ENCODE measurements at places on chromosomes 16 and 17.

- H3K36me3 ChIP-seq = no peaks in the 10 kb centered on the region
- H3K27ac ChIP-seq = no peak overlapping the region
- H3K4me3 ChIP-seq = no peak overlapping the region
- DNase-seq = no peak
These were observed 112.6 kb downstream of the OR1D5 start for GRCh38 chr17:2950846-2951245.

DNA sequence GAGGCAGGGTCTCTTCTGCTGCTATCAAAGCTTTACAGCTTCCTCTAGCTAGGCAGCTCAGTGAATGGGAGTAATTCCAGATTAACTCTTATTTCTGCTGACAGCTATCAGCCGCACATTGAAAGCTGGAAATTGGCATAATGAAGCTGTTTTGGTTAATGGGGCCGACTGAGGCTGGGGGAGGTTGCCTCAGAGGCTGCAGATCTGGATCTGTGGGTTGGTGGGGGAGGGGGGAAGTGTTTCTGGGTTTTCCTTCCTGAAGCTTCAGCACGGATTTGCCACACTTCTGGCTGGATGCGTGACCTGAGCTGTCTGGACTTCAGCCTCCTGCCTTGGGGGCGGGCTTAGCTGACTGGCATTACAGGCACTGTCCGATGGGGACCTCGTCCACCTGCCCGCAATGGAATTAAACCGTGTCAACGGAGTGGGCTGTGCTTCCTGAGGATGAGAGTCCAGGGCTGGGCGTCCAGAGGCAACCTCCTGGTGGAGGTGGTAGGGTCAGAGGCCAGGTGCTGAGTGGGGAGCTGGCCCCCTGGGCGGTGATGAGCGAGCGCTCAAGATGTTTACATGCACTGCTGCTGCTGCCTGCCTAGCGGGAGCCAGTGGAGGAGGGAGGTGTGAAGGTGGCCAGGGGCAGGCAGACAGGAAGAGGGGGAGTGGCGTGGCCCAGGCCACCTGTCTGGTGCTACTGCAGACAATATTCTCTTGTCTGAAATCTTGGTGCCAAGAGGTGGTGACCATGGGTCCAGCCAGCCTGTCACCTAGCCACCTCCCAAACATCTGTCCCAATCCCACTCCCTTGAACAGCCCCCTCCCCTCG lies 6.7 kb upstream of the ABCC3 start:
- H3K4me1 ChIP-seq = peaks cover 35% of the 10 kb centered on the region
- H3K4me3 ChIP-seq = peak overlapping the region; percentile 10
- peaks cover 24% of the 10 kb centered on the region for H3K27me3 ChIP-seq
- no peaks in the 10 kb centered on the region for H3K36me3 ChIP-seq
- DNase-seq = no peak

DNA sequence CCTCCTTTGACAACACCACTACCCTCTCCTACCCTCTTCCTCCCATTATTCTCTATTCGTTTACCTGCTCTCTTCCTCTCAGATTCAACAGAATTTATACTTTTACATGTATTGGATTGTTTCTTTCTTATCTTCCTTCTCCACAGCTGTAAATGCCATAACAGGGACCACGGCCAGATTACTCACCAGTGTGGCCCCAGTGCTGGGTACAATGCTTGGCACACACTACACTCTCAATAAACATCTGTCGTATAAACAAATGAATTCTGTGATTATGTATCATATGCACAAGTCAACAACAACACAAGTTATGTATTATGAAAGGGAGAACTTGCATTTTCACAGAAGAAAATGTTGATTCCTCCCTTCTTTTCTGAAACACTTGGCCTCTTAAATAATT lies 20.0 kb downstream of the AARSD1 start:
- peaks cover 2% of the 10 kb centered on the region for H3K27me3 ChIP-seq
- DNase-seq = no peak

GRCh38 chr17:62652251-62653001 lies 25.0 kb downstream of the MRC2 start:
- H3K4me1 ChIP-seq = peaks cover 33% of the 10 kb centered on the region
- no peaks in the 10 kb centered on the region for H3K27me3 ChIP-seq
- H3K36me3 ChIP-seq = no peaks in the 10 kb centered on the region

GRCh38 chr16:66840883-66841282 lies 3.3 kb upstream of the CA7 start:
- H3K36me3 ChIP-seq = no peaks in the 10 kb centered on the region
- no peak overlapping the region for H3K4me3 ChIP-seq
- no peak for DNase-seq
- peaks cover 80% of the 10 kb centered on the region for H3K27me3 ChIP-seq
- no peak overlapping the region for H3K27ac ChIP-seq
- H3K4me1 ChIP-seq = peaks cover 2% of the 10 kb centered on the region

- no peak for DNase-seq
- no peak overlapping the region for H3K4me3 ChIP-seq
- H3K27ac ChIP-seq = peak overlapping the region; percentile 72
- peaks cover 3% of the 10 kb centered on the region for H3K27me3 ChIP-seq
- H3K4me1 ChIP-seq = peaks cover 43% of the 10 kb centered on the region
These were observed 13.2 kb downstream of the NGFR start for GRCh38 chr17:49508061-49508865.

DNA sequence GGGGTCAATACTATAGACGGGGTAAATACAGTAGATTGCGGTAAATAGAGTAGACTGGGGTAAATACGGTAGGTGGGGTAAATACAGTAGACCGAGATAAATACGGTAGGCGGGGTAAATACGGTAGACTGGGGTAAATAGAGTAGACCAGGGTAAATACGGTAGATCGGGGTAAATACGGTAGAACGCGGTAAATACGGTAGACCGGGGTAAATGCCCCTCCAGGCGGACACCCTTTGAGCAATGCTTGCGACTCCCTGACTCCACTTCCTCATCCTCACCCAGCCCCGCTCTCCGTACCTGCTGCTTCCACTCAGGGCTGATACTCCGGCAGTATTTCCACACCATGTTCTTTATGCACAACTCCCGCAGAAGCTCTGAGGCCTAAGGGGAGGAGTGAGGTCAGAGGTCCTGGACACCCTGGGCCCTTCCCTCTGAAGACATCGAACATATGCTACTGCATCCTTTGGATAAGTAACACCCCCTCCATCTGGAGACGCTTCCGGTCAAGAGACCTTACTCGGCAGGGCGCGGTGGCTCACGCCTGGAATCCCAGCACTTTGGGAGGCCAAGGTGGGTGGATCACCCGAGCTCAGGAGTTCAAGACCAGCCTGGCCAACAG lies 13.3 kb upstream of the CRK start:
- H3K27me3 ChIP-seq = no peaks in the 10 kb centered on the region
- H3K4me1 ChIP-seq = no peaks in the 10 kb centered on the region

GRCh38 chr17:68314916-68315535 lies 23.7 kb downstream of the ARSG start:
- no peak overlapping the region for H3K27ac ChIP-seq
- H3K4me1 ChIP-seq = no peaks in the 10 kb centered on the region
- H3K36me3 ChIP-seq = no peaks in the 10 kb centered on the region

- H3K4me1 ChIP-seq = no peaks in the 10 kb centered on the region
- no peak overlapping the region for H3K27ac ChIP-seq
- H3K4me3 ChIP-seq = no peak overlapping the region
- DNase-seq = no peak
- H3K27me3 ChIP-seq = no peaks in the 10 kb centered on the region
These were observed 271.9 kb upstream of the PMFBP1 start for GRCh38 chr16:72443809-72444208.

DNA sequence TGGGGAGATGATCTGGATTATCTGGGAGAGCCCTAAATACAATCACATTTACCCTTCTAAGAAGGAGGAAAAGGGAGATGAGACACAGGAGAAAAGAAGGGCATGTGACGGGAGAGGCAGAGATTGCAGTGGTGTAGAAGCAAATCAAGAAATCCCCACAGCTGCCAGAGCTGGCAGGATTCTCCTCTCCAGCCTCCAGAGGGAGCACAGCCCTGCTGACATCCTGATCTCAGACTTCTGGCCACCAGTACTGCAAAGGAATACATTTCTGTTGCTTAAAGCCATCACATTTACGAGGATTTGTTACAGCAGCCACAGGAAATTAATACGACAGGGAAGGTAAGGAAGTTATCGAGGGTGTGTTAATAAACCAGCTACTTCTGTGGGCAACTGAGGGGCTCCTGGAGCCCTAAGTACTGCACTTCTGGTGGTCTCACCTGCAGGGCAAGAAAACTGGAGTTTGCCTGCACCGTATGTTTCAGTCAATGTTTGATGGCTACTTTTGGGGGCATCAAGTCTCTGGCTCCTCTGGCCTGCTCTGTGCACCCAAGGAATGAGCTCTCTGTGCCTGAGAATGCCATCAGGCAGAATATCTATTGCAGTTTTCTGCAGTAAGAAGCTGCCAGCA lies 22.9 kb upstream of the CDH13 start:
- peaks cover 17% of the 10 kb centered on the region for H3K4me1 ChIP-seq
- no peak overlapping the region for H3K4me3 ChIP-seq
- no peak for DNase-seq
- H3K27me3 ChIP-seq = no peaks in the 10 kb centered on the region
- no peaks in the 10 kb centered on the region for H3K36me3 ChIP-seq

DNA sequence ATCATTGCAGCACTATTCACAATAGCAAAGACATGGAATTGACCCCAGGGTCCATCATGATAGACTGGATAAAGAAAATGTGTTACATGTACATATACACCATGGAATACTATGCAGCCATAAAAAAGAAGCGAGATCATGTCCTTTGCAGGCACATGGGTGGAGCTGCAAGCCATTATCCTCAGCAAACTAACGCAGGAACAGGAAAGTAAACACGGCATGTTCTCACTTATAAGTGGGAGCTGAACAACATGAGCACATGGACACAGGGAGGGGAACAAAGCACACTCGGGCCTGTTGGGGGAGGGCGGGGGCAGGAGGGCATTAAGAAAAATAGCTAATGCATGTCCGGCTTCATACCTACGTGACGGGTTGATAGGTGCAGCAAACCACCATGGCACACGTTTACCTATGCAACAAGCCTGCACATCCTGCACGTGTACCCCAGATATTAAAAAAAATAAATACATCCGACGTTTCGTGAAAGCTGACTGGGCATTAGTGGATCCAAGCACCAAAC lies 28.9 kb downstream of the ZNF778 start:
- DNase-seq = no peak
- H3K27me3 ChIP-seq = peaks cover 4% of the 10 kb centered on the region
- H3K36me3 ChIP-seq = peaks cover 7% of the 10 kb centered on the region
- H3K4me1 ChIP-seq = peaks cover 11% of the 10 kb centered on the region
- H3K27ac ChIP-seq = no peak overlapping the region

DNA sequence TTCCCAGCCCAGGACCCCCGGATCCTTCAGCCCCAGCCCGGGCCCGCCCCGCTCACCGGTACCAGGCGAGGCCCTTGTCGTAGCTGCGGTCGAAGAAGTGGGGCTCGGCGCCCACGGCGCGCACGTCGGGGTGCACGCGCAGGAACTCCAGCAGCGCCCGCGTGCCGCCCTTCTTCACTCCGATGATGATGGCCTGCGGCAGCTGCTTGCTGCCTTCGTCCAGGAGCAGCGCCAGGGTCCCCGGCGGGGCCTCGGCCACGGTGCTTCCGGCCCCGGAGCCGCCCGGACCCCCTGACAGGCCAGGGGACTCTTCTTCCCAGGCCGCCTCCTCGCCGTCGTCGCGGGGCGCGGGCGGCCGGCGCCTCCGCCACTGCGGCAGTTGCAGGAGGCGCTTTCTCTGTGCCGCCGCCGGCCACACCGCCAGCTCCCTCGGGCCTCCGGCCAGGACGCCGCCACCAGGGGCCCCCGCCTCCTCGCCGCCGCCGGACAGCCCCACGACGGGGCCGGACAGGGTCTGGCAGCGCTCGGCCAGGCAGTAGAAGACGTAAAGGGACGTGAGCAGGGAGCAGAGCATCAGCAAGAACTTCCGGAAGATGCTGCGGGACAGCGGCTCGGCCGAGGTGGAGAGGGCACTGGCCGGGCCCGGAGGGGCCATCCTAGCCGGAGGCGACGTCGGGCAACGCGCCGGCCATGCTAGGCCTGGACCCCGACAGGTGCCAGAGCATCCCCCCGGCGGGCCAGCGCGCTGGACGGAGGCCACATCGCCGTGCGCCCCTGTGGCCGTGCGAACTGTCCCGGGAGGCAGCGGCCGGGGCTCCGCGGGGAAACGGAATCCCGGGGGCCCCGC lies 1.0 kb downstream of the HS3ST3A1 start:
- H3K36me3 ChIP-seq = no peaks in the 10 kb centered on the region
- peaks cover 53% of the 10 kb centered on the region for H3K27me3 ChIP-seq
- peaks cover 43% of the 10 kb centered on the region for H3K4me1 ChIP-seq
- DNase-seq = no peak

DNA sequence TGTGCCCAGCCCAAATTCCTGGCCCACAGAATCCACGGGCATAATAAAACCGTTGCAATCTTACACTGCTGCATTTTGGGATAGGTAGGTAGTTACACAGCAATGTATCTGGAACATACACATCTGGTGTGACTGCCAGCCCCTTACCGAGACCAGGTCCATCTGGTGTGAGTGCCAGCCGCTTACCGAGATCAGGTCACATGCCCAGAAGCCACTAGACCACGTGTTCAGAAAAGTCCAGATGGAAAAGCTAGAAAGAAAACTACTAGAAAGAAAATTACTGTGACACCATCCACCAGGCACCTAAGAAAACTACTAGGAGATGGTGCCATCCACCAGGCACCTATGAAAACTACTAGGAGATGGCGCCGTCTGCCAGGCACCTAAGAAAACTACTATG lies 19.4 kb downstream of the PIK3R5 start:
- no peak overlapping the region for H3K27ac ChIP-seq
- no peaks in the 10 kb centered on the region for H3K36me3 ChIP-seq
- H3K4me3 ChIP-seq = no peak overlapping the region
- DNase-seq = no peak
- peaks cover 65% of the 10 kb centered on the region for H3K27me3 ChIP-seq

- peaks cover 47% of the 10 kb centered on the region for H3K36me3 ChIP-seq
- no peak overlapping the region for H3K4me3 ChIP-seq
- H3K4me1 ChIP-seq = peaks cover 10% of the 10 kb centered on the region
- DNase-seq = no peak
These were observed 91.9 kb downstream of the ABCC1 start for GRCh38 chr16:16041196-16041892.

DNA sequence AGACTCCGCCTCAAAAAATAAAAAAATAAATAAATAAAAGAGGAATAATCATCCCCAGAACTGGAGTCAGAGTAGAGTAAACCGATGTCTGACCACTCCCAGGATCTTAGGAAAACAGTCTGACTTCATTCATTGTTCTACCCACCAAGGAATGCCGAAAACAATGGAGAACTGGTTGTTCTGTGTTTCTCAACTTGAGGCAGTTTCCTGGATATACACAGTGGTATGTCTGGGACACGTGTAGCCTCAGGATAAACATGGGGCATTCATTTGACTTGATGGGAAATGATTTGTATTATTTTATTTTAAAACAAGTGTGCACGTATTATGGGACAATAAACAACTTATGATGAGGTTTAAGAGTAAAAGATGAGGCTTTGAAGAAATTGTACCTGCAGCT lies 32.8 kb upstream of the PAFAH1B1 start:
- H3K4me1 ChIP-seq = peaks cover 4% of the 10 kb centered on the region
- no peak overlapping the region for H3K4me3 ChIP-seq
- no peaks in the 10 kb centered on the region for H3K36me3 ChIP-seq
- H3K27ac ChIP-seq = no peak overlapping the region

Data from mesothelial cell of epicardium (in vitro differentiated cells).